ENCODE measurements at places on chromosomes 3 and 15.
A peak's percentile ranks its signal among the peaks of the same experiment; 100 is the strongest.

- no peak for DNase-seq
Observed at GRCh38 chr3:148723631-148724030, 25.9 kb downstream of the AGTR1 start.

GRCh38 chr3:123053107-123053506 is 13.7 kb upstream of the PDIA5 start:
- no peak for DNase-seq

- no peak for DNase-seq
Observed at GRCh38 chr3:187909866-187910265, 164.6 kb upstream of the BCL6 start.

- DNase-seq: no peak
Observed at GRCh38 chr15:88204584-88204983, 52.0 kb downstream of the NTRK3 start.

DNA sequence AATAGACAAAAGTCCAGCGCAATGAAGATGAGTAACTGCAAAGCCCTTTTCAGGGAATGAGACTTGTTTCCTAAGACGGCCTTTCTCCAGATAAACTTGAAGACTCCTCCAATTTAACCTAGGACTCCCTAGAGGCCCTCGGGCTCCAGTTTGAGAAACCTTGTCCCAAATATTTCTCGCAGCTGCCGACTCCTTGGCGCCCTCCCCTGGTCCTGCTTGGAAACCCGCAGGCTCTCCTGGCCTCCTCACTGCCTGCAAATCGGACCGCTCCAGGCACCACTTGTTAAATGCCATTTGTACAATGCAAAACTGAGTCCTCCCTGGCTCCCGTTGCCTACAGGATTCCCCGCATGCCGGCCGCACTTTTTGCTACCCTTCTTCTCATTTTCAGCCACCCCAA is 36.8 kb downstream of the MUC4 start:
- DNase-seq: peak; percentile 17

DNA sequence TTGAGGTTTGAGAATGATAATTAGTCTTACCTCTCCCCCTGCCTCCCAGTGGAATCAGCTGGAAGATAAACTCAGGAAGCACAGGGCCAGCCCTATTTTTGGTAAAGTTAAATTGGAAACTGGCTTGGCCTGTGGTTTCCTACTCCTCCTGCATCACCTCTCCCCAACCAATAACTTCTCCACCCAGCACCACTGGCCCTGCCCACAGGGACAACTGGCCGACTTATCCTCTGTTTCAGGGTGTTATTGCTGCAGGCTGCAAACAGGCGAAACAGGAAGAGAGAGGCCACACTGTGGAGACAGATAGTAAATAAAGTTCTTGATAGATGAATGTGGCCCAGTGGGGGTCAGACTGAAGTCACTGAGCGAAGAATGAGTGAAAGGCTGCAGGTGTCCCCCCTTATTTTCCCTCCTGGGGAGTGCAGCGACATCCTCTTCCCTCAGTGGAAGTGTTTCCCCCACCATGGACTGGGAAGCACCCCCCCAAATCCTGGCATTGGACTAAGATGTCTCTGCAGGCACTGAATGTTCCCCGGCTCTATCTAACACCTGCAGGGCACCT is 47.1 kb downstream of the PDIA5 start:
- DNase-seq: no peak

- no peak for DNase-seq
Observed at GRCh38 chr3:42036483-42036823, 54.7 kb upstream of the TRAK1 start.

DNA sequence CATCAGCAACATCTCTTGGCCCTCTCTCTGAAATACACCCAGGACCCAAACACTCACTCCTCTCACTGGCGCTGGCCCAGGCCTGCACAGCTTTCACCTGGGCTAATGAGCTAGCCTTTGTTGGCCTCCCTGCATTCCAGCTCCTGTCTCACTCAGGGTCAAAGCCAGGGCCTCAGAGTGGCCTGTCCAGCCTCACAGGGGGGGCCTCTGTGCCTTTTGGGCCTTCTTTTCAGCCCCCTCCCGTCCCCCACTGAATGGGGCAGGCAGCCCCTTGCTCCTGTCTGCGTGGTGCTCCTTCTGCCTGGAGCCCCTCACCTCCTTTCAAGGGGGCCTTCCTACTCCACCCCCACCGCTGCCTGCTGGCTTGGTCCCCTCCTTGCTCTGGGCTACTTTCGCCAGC is 59.0 kb upstream of the PRR23E start:
- no peak for DNase-seq

DNA sequence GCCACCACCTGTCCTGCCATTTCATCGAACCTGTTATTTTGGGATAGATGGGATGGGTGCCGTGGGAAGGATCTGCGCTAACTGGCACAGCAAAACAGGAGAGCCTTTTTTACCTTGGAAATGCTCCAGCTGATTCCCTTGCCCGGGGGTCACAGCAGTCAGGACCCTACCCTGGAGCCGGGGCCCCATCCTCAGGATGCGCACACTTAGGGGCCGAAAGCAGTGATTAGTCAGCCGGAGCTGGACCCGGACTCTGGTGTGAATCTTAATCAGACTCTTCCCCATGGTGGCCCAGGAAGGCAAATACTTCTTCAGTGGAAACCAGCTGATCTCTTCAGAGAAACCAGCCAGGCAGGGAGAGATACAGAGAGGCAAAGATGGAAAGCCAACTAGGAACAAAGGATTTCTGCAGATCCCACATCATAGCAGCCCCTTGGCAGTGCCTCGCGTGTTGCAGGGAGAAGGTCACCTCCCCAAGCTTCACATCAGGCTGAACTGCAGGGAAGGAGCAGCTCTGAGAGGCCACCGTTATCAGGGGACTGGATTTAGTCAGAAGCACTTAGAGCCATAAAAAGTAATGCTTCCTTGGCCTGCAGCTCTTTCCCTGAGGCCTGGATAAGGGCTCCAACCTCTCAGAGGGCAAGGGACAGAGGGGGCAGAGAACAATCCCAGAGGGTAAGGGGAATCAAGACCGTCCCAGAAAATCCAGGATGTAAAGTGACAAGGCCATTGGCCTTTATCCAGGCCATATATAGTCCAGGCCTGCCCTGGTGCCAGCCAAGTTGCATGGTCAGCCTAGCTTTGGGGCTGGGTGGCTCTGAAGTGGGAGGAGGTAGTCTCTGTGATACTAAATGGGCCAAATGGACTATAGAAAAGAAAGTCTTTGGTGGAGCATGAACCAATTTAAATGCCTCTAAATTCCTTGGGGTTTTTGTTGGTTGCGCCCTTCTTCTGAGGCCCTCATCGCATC is 52.9 kb downstream of the WDR76 start:
- DNase-seq: no peak

DNA sequence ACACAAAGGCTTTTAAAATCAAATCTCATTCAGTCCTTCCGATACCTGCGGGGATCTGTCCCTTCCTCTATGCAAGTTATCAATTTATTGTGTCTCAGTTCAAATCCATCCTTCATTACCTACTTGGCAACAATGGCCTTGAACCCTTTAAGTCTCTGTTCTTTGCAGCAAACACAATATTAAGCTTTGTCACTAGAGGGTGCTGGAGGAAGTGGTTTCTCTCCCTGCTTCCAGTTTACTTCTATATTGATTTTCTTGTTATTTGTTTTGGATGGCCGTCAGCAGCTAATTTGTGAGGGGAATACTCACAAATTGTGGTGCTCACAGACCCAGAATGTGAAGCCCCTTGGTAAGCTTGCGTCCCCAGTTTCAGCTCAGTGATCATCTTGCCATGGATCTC is 278.3 kb downstream of the FGF12 start:
- no peak for DNase-seq

DNA sequence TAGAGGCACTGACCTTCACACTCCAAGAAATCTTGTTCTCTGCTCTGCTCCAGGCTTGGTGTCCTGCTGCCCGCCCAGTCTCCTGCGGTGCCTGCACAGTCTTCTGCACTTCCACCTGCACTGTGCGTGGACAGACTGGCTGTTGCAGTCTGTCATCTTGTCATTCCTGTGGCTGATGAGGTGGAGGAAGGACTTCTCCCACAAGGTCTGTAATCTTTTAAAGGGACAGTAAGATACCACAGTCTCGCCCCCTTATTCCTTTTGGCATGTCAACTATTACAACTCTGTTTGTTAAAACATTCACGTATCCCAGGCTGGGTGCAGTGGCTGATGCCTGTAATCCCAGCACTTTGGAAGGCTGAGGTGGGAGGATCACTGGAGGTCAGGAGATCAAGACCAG is 54.1 kb upstream of the IGF2BP2 start:
- no peak for DNase-seq

- DNase-seq: no peak
Observed at GRCh38 chr3:196700801-196701200, 11.2 kb downstream of the CEP19 start.

DNA sequence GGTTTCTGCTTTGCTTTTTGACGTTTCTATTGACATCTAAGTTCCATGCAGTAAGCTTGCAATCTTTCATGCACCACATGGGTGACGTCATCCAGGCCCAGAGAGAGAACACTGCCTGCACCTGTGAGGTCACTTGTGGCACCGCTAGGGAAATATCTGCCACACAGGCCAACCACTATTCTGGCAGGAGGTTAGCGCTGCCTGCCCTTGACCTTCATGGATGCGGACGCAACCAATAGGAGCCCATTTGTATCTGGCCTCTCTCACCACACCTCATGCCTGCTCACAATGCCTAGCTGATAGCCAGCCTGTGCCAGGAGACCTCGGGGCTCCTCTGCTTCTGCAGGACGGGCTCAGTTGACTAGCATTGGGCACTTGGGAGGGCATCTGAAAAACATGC is 55.8 kb upstream of the PRR23E start:
- DNase-seq: no peak

- DNase-seq: no peak
Observed at GRCh38 chr3:12727481-12727880, 31.6 kb downstream of the TMEM40 start.

- DNase-seq: peak; percentile 24
Observed at GRCh38 chr15:64355348-64355943, 527 bp downstream of the CSNK1G1 start.

DNA sequence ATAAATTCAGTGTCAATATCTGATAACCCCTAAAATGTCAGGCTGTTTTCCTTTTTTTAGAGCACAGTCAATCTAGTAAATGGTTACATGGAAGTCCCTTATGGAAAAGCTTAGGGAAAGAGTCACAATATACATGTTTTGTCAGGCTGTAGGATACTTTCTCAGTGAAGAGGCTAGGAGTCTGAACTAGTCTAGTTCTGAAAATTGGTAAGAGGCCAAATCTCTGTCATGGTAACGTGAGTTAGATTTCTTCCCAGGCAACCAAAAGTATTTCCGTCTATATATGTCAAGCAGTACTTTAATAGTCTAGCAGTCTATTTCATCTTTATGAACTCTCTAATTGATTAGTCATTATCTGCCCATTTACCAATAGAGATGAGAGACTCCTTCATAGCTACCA is 215.9 kb upstream of the LRRC3B start:
- DNase-seq: no peak

- DNase-seq: no peak
Observed at GRCh38 chr15:77180757-77181156, 109.8 kb upstream of the TSPAN3 start.

GRCh38 chr3:172853921-172854666 is 103.6 kb downstream of the ECT2 start:
- DNase-seq: no peak

DNA sequence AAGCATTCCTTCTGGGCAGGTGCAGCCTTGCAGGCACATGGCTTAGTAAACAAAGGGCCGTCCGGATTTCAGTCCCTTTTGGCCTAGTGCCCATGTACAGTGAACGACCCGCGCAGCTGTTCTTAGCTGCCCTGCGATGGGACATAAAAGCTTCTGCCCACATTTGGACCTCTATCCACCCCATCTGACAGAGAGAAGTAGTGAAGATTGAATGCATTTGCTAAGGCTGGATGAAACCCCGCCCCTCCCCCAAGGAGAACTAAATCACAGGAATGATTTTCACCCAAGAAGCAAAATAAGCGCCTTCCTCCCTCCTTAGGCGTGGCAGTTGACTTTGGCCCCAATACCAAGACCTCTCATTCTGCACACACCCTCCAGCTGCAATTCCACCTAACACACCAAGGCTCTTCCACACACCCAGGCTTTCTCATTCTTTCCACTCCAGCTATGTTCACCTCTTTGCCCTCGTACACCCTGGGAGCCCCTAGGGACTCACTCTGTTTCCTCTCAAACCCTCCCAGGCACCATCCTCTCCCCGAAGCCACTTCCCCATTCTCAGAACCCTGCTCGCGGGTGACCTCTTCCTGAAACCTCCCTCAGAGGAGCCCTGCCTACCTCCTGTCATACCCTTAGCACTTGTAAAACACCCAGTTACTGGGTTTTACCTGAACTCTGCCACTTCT is 14.1 kb upstream of the HRH1 start:
- DNase-seq: no peak

DNA sequence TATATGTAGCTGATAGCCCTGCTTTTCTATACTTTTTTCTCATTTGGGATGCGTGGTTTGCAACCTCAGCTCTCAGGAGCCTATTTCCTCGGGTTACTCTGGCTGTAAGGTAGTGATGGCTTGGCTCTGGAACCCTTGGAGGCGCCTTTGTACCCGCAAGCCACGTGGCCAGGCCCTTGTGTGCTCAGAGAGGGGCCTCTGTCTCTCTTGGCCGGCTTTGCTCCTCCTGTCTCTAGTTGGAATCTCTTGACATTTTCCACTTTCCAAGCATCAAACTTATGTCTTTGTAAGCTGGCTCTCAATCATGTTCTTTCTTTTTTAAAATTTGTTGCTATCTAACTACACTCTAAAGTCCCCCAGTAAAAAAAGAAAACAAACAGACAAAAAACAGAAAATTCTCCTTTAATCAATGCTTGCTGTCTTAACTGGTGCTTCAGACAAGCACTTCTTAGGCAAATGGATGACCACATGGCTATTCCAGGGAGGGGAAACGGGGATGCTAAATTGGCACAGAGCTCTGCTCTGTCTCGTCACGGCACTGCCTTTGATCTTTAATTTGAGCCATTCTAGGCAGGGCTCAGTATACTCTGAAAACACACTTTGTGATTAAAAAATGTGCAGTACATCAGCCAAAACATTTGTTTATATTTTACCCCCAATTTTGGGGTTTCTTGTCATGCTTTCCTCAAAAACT is 180.4 kb upstream of the NR2E3 start:
- DNase-seq: no peak

GRCh38 chr3:101814835-101815234 is 34.5 kb upstream of the NFKBIZ start:
- no peak for DNase-seq

DNA sequence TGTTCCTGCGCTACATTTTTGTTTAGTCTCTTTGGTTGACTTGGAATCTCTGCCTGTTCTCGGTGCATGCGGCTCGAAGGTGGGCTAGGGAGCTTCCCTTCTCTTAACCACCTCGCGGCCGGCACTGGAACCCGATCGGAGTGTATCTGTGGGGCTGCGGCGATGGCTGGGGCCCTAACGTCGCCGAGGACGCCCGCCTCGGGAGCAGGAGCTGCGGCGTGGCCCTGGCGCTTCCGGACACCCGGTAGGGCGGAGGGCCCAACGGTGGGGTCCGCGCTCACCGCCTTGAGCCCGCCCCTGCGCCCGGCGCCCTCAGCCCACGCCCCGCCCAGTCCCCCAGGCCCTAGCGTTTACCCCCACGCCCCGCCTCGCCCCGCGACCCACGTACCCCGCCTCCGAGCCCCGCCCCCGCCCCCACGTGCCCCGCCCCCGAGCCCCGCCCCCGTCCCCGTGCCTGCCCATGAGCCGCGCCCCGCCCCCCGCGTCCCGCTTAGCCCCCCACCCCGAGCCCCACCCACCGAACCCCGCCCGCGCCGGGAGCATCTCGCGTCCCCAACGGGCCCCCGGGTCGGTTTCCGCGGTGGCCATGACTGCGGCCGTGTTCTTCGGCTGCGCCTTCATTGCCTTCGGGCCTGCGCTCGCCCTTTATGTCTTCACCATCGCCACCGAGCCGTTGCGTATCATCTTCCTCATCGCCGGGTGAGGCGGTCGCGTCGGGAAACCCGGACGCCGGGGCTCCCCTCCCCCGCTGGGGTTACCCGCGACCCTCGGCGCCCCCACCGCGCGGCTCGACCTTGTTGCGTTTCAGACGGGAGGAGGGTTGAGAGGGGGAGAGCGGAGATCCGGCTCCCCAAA is at the start of gene APH1B:
APH1B (plus strand) TSS at position 568 of the 855 bp plus-strand sequence; CDS start at position 587, 19 bp downstream.
- peak; percentile 60 for DNase-seq
